Activated CD8-positive, alpha-beta T cell treated with anti-CD3 and anti-CD28 coated beads, Interleukin-2, amount 10 ng/mL, durations not matched to agents 7 days and 5 days (primary cell): ENCODE measurements at places on chromosomes 12 and 14.
A peak's percentile ranks its signal among the peaks of the same experiment; 100 is the strongest.

- DNase-seq: no peak
These were observed 18.3 kb downstream of the AEBP2 start for GRCh38 chr12:19457561-19457960.

DNA sequence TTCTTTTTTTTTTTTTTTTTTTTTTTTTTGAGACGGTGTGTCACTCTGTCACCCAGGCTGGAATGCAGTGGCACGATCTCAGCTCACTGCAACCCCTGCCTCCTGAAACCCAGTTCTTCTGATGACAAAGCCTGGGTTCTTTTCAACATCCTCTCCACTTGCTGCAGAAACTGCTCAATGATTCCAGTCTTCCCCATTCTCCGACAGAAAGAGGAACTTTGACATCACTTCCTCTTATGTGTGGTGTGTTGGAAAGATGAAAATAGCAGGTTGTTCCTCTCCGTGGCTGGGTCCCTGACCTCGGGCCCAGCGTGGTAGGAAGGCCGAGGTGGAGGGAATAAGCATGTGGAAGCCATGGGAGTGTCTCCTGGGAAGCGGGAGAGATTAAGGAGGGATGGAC lies 198.4 kb downstream of the PHETA1 start:
- no peak for DNase-seq

DNA sequence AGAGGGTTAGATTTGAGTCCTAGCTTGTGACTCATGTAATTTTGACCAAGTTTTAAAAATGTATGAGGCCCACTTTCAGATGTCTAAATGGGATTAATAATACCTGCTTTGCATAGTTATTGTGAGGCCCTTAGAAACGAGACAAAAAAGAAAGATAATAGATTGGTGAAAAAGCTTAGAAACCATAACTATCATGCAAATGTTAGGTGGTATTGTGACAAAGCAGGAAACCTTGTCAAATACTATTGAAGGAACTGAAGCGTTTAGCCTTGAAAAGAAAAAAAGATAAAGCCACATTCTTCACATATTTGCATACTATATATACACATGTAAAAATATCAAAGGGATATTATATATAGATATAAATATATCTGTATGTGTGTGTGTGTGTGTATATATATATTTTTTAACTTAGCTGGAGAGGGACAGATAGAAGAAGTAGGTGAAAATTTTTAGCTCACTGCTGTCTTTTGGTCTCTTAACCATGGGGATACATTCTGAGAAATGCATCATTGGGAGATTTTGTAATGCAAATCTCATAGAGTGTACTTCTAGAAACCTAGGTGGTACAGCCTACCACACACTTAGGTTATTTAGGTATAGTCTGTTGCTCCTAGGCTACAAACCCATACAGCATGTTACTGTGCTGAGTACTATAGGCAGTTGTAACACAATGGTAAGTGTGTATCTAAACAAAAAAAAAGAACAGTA lies 270.3 kb downstream of the CCDC91 start:
- DNase-seq: no peak

DNA sequence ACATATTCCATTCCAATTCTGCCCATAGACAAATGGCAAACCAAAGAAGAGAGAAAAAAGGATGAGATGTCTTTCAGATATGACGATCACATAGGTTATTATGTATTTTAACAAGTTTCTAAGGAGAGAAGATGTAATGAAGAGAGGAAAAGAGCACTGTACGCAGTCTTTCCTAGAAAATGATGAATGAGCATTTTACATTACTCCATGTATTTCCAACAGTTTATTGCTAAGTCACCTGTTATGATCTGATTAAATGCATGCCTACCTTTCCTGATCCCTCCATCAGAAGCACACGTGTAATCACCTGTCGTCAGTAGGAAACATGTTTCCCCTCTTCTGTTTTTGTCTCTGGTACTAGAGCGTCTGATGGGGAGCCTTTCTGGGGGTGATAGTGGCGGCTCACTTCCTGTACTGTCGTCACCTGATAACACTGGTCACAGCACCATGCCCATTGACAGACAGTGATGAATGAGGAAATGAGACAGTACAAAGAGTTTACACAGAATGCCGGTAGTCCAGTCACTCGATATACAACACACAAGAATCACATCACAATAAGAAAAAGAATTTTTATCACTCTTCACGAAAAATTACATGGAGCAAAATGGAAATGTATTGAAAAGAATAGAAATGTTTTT lies 161.6 kb downstream of the KCNC2 start:
- no peak for DNase-seq

- DNase-seq: no peak
These were observed 4.4 kb downstream of the CLSTN3 start for GRCh38 chr12:7134396-7135166.

GRCh38 chr12:43551971-43552559 lies at the start of gene ADAMTS20:
TSS of gene ADAMTS20 (minus strand) at chr12:43552203. CDS start at chr12:43551921, 282 bp downstream.
- no peak for DNase-seq

DNA sequence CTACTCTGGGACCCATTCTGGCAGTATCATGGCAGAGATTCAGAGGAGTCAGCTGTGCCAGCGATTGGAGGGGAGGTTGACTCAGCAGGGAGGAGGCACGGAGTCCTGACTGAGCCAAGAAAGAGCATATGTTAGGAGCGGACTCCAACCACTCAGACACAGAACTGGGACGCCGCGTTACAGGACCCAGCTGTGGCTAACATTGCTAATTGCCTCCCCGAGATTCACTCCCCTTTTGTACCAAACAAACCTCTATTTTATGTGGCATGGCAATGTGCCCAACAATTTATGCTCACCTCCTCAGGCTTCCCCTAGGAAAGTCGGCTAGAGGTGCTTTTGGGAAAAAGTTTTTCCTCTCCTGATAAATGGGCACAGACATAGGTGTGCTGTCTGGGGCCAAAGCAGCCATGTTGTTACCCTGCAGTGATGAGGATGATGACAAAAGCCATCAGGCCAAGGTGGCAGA lies 15.2 kb upstream of the CLIP1 start:
- DNase-seq: no peak

- DNase-seq: no peak
These were observed 22.2 kb upstream of the BEGAIN start for GRCh38 chr14:100609331-100609870.

DNA sequence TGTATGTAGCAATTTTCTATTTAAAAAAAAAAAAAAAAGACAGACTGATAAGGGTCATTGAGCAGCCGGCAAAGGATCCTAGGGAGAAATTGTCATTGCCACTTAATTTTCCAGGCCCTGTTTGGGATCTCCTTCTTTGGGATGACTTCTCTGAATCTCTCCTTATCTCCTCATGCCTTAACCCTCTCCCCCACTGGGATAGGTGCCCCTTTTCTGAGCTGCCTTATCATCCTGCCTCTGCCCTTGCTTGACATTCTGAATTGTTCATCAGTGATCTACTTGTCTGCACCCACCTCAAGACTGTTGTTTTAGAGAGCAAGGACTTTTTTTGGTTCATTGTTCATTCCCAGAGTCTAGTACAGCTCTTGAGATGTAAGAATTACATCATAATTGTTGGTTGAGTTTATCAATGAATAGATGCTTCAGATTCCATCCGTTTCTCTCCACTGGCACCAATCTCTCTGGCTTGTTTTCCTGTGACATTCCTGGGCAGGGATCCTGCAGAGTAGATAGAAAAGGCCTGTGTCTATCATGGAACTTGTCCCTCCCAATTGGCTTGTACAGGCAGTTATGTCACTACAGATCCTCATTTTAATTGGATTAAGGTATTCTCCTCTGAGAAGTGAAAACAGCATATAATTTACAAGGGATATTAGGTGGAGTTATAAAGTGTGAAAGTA lies 42.6 kb downstream of the SOCS2 start:
- DNase-seq: no peak

- DNase-seq: no peak
These were observed 21.3 kb upstream of the HSP90B1 start for GRCh38 chr12:103908877-103909276.

DNA sequence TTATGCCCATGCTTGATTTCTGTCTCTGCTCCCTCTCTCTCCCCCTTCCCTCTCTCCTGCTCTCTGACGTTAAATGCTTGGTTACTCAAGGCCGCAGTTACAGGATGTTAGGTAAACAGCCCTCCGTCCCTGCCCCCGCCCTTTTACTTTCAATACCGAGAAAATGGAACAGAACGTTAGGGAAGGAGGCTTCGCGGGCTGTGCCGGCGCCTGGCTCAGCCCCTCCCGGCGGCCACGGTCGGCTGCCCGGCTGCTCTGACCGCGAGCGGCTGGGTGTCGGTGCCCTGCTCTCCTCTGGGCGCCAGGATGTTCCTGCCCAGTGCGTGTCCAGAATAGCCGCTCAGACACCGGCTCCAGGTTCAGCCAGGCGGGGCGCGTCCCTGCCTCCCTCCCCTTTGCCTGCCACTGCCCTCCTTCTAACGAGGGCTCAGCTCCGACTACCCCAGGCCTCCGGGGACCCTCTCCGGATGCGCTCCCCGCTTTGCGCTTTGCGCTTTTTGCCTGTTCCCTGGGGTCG lies 166.1 kb downstream of the ADCK1 start:
- peak; percentile 74 for DNase-seq

- DNase-seq: peak; percentile 41
These were observed 18.6 kb upstream of the GPATCH2L start for GRCh38 chr14:76133103-76133502.

GRCh38 chr12:87596134-87596533 lies 433.1 kb downstream of the C12orf50 start:
- DNase-seq: no peak

DNA sequence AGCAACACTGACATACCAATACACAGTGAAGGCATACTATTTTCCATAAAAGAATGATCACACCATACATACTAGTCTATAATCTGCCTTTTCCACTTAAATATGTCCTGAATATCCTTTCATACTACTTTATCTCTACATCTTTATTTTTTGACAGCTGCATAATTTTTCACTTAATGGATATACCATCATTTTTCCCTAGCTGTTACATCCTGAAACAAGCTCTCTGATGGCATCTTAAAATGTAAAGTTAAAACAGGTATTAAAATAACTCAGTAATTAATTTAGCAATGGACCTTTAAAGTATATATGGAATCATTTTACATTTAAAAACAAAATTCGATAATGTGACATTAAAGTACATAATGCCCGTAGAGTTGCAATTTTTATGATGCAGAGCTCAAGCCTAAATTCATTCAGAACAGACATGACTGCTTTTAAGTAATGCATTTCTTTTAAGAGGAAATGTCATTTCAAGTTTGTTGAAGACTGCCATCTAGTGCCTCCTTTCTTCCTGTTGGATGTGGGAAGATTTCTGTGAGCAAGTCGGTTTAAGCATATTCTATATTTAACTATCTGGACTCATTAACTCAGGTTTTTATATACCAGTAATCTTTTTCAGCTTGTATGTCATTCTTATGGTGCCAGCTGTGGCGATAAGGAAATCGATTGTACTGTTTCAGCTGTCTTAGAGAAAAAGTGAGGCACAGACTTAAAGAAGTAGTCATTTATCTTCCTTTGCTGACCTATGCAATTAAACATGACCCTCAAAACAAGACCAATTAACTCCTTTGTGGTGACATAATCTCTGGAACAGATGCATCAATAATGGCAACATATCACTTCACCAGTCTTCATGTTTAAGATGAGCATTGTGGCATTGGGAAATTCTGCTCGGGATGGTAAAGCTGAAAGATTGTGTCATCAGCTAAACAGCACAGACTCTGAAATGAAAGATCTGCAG lies 20.3 kb downstream of the PRICKLE1 start:
- no peak for DNase-seq

DNA sequence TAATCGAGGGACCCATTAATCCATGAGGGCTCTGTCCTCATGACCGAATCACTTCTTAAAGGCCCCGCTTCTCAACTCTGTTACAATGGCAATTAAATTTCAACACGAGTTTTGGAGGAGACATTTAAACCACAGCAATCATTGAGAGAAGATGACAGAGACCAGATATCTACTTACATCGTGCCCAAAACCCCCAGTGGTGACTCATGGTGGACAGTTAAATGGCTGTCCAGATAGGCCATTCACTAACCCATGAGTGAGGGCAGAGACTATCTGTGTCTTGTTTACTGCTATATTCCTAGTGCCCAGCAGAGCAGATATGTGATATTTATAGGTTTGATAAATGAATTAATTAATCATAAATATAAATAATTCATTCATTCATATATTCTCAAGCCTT lies 20.0 kb upstream of the FLVCR2 start:
- no peak for DNase-seq

GRCh38 chr14:75487155-75487671 lies 35.1 kb upstream of the BATF start:
- peak; percentile 44 for DNase-seq

DNA sequence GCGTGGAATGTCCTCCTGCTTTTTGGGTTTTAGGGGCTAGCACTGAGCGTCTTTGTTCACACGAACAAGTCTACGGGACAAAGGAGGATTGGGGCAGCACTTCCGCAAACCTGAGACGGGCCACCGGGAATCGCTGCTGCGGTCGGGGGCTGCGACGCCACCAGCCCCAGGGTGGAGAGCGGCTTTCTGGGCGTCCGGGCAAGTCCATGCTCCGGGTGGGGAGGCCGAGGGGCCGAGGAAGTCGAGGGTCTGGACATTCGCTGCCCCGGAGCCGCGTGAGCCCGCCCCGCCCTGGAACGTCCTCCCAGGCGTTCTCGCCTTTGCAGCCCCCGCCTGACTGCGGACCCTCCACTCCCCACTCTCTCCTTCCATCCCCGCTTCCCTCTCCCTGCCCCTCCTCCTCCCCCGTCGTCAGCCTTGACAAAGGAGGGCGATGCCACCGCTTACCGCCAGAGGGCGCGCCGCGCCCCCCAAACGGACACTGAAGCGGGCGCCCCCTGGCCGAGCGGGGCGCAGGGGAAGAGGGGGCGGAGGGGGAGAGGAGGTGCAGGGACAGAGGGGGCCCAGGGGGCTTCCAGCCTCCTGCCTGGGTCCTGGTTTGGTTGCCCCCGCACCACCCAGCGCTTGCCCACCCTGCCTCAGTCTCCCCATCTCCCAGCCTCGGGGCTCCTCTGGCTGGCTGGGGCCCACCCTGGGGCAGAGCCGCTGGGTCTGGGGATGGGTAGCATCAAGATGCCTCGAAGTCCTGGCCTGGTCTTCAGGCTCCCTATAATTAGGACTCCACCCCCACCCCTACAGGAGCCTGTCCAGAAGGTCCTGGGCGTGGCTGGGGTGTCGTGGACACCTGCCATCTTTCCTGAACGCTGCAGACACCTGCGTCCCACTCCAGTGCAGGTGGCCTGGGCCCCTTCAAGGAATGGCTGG lies 39.1 kb upstream of the INF2 start:
- DNase-seq: peak; percentile 79

GRCh38 chr12:75633789-75634188 lies 122.4 kb upstream of the KRR1 start:
- no peak for DNase-seq

GRCh38 chr14:65850429-65851135 lies 438.1 kb downstream of the FUT8 start:
- DNase-seq: peak; percentile 80

DNA sequence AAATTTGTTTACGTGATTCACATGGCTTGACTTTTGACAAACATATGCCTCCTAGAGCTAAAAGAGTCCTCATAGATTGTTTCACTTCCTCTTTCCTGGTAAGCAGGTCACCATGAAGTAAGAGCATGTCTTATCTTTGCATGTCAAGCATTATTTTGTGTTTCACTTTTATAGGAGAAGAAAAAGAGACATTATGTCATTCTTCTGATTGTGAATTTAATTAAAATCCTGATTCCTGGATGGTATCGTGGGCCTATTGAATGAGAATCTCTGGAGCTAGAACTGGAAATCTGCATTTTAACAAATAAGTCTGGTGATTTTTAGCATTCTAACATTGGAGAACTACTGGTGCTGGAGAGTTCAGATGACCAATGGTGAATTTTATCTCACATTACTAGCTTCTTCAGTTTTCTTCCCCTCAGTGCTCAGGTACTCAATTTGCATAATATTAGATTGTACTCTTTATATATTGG lies 218.6 kb upstream of the ATP2B1 start:
- DNase-seq: no peak

GRCh38 chr12:116540622-116541152 lies 18.5 kb upstream of the MAP1LC3B2 start:
- no peak for DNase-seq

- DNase-seq: no peak
These were observed 27.5 kb downstream of the A2ML1 start for GRCh38 chr12:8849876-8850275.
